ENCODE measurements at places on chromosomes 4 and X. TPM values are rescaled to one million over a fixed set of nuclear protein-coding genes. Genes with fewer than 3 reads are reported as not detected.

The GLOD5 gene
- polyA plus RNA-seq, result not detected

The RNF128 gene
- polyA plus RNA-seq, result 0.10 TPM

The HTN1 gene
- not detected for polyA plus RNA-seq

The SMC1A gene
- 22.4 TPM for polyA plus RNA-seq

The MORC4 gene
- 12.3 TPM for polyA plus RNA-seq

The MAGEE1 gene
- polyA plus RNA-seq, result 0.26 TPM

The KDR gene
- polyA plus RNA-seq, result not detected

The CCKAR gene
- 0.17 TPM for polyA plus RNA-seq

The TKTL1 gene
- not detected for polyA plus RNA-seq

The GABRG1 gene
- not detected for polyA plus RNA-seq

DNA sequence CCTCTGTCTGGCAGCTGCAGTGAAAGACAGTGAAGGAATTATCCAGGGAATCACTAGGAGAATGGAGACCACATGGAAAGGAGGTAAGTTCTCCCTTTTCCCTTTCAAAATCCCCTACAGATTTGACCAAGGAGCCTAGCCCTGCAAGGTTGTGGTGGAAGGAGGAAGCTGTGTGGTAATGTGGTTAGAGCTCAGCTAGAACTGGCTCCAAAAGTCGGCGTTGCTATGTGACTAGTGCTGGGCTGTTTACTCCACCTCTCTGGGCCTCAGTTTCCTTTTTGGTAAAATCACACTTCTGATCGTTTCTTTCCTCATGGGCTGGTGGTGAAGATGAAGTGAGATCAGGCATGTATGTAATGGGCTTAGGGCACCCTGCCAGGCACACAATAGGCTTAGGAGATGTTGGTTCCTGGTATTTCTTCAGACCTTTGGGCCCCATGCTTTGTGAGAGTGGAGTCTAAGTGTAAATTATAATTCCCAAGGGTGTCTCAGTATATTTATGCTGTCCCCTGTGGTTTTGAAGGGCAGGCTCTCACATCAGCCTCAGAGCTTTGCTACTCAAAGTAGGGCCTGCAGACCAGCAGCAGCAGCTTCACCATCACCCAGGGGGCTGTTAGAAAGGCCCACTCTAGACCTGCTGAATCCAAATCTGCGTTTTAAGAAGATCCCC is 183.7 kb upstream of the BCOR start:
- DNase-seq, result no peak

DNA sequence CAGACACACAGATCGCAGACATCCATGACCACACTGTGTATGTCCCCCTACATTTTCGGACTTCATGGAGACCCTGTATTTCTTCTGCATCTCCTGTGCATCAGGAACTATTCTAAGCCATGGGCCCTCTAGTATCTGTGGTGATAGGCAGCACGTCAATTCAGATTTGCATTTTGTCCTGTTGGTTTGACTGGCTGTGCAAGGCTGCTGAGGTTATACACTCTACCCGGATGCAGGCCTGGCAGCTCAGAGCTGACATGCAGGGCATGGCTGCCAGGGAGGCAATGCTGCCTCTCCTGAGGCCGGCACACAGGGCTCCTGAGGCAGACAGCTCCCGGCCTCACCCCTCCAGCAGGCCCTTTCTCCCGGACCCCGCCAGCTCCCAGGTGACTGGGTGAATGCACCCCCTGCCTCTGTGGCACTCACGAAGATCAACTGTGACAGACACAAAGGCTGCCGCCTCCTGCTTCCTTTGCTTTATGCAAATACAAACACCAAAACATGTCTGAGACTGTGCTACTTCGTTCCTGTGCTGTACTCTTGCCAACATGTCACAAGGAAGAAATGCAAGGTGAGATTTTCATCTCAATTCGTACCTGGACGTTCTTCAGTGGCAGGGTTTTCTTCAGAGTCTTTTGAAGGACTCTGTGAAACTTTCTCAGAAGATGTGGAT is 51.0 kb downstream of the NSG1 start:
- no peak for DNase-seq

DNA sequence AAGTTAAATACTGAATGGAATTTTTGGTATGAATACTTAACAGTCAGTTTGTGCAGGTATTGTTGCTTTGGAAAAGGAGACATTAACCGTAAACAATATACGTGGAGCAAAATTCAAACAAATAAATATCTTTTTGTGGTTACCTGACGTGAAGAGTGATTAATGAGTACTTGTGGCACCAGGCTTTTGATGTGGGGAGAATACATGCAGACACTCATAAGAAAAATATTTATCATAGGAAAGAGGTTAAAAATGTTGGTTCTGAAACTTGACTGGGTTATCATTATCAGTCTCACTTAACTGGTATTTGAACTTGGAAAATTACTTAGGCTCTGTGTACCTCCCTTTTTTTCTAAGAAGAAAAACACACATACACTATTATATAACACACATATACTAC is 136.4 kb upstream of the NDST4 start:
- DNase-seq, result no peak

DNA sequence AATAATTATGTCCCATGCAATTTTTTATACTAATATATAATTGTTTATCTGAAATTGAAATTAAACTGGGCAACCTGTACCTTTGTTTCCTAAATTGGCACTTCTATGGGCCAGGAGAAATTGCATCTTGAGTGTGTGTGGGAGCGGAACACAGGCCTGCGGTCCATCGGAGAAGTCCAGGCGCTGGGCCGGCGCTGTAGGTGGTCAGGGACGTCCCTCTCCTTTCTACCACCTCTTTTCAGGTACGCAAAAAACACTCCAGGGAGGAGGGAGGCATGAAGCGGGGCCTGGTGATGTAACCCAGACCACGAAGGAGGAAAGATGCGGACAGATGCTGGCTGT is 717 bp downstream of the MGAT4D start:
- no peak for DNase-seq

DNA sequence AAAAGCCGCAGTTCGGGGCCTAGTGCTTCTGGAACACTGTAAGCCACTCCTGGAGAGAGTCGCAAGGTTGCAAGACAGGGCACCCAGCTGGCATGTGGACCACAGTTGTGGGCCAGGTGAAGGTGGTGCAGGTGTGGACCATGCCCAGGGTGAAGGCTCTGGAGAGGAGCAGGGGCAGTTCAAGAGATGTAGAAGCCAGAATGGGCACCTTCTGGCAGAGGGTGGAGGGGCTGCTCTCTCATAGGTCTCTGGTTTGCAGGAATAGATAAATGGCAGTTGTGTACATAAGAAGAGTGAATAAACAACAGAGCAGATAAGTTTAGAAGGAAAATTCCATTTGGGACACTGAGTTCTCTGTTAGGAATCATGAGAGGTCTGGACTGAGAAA is 38.6 kb downstream of the TNIP3 start:
- no peak for DNase-seq

DNA sequence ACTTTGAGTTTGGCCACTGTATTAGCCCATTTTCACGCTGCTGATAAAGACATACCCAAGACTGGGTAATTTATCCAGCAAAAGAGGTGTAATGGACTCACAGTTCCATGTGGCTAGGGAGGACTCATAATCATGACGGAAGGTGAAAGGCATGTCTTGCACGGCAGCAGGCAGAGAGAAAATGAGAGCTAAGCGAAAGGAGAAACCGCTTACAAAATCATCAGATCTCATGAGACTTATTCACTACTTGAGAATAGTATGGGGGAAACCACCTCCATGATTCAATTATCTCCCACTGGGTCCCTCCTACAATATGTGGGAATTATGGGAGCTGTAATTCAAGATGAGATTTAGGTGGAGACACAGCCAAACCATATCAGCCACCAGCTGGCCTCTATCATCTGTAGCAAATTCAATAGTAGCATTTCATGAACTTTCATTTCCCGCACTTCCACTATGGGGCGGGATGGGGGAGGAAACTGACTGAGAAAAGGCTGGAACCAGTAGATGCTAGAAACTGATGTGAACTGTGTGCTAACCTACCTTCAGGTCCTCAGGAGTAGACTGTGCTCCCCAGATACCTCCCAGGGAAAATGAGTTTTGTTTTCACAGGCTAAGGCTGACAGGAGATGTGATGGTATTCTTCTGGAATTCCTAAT is 35.3 kb upstream of the LGI2 start:
- DNase-seq, result no peak

GRCh38 chr4:80454040-80454439 is 118.5 kb downstream of the CFAP299 start:
- no peak for DNase-seq

DNA sequence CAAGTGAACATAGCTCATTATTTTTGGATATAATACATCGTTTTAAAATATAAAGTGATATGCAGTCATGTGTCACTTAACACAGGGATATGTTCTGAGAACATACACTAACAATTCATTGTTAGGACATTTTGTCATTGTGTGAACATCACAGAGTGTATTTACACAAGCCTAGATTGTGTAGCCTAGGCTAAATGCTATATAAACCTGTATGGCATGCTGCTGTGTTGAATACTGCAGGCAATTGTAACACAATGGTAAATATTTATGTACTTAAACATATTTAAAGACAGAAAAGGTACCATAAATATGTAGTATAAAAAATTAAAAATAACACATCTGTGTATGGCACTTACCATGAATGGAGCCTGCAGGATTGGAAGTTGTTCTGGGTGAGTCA is 44.9 kb upstream of the GPRIN3 start:
- no peak for DNase-seq

DNA sequence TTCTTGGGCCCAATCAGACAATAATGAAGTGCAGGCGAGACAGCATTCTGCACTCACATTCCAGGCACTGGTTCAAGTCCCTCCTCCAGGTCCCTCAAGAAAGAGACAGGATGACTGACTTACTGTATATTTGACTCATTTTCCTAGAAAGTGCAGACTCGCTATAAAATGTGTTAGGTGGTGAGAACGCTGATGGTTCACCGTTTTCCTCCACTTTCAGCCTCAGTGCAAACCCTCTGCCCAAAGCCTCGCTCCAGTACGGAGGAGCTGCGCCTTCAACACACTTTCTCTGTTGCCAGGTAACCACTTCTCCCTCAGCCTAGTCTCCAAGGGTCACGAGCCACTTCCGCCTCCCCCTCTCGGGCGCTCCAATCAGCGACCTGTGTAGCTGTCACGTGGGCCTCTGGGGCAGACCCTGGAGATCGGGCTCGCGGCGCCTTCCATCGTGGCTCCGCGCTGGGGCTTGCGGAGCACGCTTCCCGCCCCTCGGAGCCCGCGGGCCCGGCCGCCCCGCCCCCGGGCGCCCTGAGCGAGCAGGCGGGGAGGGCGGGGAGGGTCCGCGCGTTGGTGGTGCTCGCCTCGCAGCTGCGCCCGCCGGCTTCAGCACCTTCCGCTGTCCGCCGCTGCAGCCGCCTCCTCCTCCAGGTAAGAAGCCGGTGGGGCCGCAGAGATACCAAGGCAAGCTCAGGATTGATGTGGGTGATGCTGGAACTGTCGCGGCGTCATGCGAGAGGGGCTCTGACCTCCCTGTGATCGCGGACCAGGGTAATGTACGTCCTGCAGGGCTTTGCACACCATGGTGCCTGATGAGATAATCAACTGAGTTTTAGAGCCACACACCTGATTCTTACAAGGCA is at the start of gene WDR17:
Gene WDR17 (plus strand): TSS at position 407 of the 857 bp plus-strand sequence. CDS start 45,740 bp downstream, outside the sequence.
- no peak for DNase-seq

GRCh38 chr4:42627885-42628646 is 28.8 kb downstream of the ATP8A1 start:
- DNase-seq, result no peak

- DNase-seq, result peak; percentile 5
Observed at GRCh38 chrX:93673869-93674271, at the start of gene FAM133A. Gene FAM133A, plus strand, starts transcription at chrX:93674206. Its CDS starts 35,214 bp downstream, at chrX:93709420.

GRCh38 chr4:6373541-6374410 is 98.6 kb downstream of the PPP2R2C start:
- no peak for DNase-seq

- no peak for DNase-seq
Observed at GRCh38 chr4:2733001-2733843, 22.9 kb downstream of the TNIP2 start.

- no peak for DNase-seq
Observed at GRCh38 chr4:4595252-4595651, 53.4 kb upstream of the STX18 start.

- DNase-seq, result no peak
Observed at GRCh38 chr4:177190995-177191580, 118.6 kb upstream of the NEIL3 start.

- no peak for DNase-seq
Observed at GRCh38 chr4:120622601-120623000, 299.9 kb downstream of the PRDM5 start.

DNA sequence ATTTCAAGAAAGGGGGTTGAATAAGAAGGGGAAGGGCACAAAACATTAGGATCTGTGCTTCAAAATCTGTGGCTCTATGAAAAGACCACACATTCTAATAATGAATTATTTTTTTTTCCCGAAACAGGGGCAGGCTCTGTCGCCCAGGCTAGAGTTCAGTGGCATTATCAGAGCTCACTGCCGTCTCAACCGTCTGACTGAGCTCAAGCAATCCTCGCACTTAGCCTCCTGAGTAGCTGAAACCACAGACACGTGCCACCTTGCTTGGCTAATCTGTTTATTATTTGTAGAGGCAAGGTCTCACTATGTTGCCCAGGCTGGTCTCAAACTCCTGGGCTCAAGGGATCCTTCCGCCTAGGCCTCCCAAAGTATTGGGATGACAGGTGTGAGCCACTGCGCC is 33.4 kb downstream of the ACSL1 start:
- no peak for DNase-seq

DNA sequence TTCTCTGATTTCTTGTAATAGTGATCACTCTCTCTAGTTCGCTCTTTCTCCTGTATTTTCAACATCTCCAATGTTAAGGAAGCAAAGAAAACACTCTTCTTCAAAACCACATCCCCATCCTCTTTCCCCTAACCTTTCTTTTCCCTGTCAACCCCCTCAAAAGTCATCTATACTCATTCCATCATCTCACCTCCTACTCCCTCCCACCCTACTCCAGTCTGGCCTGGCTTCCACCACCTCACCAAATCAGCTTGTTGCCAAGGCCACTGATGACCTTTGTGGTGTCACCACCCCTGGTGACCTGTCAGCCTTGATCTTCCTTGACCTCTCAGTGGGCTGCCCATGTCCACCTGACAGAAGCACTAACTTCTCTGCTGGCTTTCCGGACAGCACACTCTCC is 2.3 kb downstream of the FAM3A start:
- no peak for DNase-seq

GRCh38 chr4:124953486-124953885 is 241.0 kb upstream of the ANKRD50 start:
- no peak for DNase-seq

GRCh38 chr4:152480326-152480725 is 55.6 kb downstream of the FBXW7 start:
- no peak for DNase-seq

- DNase-seq, result no peak
Observed at GRCh38 chr4:37678624-37679023, 7.6 kb downstream of the RELL1 start.

DNA sequence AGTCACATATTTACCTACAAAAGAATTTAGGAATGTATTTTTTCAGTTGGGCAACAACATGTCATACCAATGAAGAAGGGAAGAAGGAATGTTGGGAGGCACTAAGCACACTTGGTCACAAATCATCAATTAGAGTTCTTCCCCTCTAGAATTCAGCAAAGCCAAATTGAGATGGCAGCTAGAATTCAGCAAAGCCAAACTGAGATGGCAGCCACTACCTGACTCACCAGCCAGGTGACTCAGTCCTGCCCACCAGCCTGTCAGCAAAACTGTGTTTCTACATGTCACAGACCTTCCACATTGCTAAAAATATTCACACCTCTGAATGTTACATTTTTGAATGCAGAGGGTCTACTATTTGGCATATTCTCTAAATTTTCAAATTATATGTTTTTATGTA is 63.2 kb upstream of the NOCT start:
- DNase-seq, result no peak
